ENCODE measurements at places on chromosomes 7 and 10.

GRCh38 chr10:77071956-77072355 is 565.7 kb downstream of the KCNMA1 start:
- no peak for DNase-seq

DNA sequence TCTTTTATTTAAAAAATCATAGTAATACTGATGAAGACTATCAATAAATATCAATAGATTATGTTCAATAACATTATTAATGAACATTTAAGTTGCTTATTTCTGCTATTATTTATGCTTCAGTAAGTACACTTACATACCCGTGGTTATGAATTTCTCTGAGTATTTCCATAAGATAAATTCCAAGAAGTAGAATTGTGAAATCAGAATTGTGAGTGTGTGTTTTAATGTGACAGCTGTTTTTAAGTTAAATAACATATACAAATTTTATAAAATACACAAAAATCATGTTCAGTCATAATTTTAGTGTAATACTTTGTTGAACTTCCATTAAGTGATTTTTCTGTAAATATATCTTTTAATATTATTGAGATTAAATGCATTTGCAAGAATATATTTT is 37.5 kb upstream of the SEMA3E start:
- no peak for DNase-seq

DNA sequence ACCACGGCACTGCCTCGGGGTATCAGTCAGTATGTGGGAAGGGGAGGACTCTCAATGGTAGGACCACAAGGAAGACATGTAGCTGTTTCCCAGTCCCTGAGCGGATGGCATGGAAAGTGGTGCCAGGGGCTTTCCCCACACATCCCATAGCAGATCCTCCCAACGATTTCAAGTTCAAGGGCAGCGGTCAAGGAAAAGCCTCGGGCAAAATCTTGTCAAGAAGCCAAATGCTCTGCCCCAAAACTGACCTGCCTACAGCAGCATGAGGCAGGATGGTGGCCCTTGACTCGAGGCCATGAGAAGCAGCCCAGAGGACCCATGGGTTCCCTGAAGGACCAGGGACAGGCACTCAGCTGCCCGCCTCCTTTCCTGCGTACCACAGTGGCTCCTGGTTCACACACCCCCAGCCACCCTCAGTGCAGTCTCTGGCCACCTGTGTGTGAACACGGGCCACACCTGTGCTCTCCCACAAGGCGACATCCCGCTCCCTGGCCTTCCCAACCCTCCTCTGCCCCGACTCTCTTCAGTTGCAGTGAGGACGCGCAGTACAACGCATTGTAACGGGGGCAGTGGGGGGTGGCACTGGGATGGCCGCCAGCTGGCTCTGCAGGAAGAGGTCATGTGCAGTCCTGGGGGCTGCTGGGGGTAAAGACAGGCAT is 43.6 kb downstream of the CTBP2 start:
- DNase-seq, result no peak

GRCh38 chr10:116798859-116799258 is 50.4 kb upstream of the ENO4 start:
- no peak for DNase-seq

- DNase-seq, result peak; percentile 39
Measured at GRCh38 chr7:12111422-12112405, 99.4 kb upstream of the TMEM106B start.

DNA sequence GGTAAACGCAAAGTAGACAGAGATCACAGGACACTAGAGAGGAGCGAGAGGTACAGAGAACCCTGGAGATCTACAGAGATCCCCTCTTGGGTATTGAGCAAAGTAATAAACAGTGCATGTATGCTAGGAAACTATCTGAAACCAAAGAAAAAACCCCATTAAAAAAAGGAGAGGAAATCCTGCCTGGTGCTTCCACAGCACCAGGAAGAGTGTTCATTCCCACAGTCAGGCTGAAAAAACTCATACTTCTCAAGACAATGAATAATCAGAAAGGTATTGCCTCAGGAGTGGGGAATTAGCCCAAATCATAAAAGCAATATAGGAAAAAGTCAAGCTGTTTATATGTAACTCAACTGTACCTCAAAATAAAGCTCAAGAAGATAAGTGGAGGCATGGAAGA is 59.1 kb downstream of the ANKRD26 start:
- DNase-seq, result no peak

- DNase-seq, result no peak
Measured at GRCh38 chr7:44471850-44472249, 18.6 kb downstream of the NUDCD3 start.

DNA sequence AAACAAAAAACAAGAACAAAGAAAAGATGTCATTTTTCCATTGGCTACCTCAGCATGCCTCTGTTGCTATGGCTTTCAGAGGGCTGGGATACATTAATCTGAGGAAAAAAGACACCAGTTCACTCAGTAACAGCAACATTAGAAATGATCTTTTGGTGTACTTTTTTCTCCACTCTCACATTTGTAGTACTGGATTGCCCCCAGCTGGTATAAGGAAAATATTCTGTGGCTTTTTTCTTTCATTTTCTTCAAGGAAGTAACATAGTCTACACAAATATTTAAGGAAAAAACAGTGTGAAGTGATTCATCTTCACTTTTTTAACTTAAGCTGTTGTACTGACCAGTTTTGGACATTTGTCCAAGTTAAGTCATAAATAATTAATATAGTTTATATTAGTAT is 482.3 kb downstream of the SORCS1 start:
- DNase-seq, result peak; percentile 1

DNA sequence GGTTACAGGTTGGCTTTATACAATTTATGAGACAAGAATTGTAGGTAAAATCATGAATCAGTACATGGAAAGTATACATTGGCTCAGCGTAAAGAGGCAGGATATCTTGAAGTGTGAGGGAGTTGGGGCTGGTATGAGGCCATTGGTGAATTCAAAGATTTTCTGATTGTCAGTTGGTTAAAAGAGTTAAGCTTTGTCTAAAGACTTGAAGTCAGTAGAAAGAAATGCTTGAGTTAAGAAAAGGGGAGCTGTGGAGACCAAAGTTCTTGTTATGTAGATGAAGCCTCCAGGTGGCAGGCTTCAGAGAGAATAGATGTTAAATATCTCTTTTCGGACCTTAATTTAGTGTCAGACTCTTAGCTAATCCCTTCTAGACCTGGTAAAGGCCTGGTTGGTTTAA is 341.0 kb downstream of the GALNT17 start:
- no peak for DNase-seq

DNA sequence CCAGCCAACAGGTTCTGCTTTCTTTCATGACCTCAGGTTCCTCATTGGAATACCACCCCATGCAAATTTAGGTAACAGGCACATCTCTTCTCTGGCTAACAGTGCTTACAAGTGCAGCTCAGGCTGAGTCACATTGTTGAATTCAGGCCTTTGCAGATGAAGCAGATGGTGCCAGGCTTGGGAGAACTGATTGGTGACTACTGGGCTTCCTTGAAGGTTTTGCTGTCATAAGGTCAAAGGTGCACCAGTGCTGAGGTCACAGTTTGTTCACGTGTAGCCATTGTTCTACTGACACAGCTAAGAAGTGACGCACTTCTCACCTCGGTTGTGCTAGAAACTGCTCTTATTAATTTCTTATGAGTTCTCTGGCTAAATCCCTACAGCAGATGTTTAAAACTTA is 128.6 kb upstream of the BMPER start:
- DNase-seq, result no peak

- DNase-seq, result no peak
Measured at GRCh38 chr7:80584778-80585177, 53.7 kb upstream of the CD36 start.

- no peak for DNase-seq
Measured at GRCh38 chr10:51384971-51385370, 310.7 kb downstream of the PRKG1 start.

DNA sequence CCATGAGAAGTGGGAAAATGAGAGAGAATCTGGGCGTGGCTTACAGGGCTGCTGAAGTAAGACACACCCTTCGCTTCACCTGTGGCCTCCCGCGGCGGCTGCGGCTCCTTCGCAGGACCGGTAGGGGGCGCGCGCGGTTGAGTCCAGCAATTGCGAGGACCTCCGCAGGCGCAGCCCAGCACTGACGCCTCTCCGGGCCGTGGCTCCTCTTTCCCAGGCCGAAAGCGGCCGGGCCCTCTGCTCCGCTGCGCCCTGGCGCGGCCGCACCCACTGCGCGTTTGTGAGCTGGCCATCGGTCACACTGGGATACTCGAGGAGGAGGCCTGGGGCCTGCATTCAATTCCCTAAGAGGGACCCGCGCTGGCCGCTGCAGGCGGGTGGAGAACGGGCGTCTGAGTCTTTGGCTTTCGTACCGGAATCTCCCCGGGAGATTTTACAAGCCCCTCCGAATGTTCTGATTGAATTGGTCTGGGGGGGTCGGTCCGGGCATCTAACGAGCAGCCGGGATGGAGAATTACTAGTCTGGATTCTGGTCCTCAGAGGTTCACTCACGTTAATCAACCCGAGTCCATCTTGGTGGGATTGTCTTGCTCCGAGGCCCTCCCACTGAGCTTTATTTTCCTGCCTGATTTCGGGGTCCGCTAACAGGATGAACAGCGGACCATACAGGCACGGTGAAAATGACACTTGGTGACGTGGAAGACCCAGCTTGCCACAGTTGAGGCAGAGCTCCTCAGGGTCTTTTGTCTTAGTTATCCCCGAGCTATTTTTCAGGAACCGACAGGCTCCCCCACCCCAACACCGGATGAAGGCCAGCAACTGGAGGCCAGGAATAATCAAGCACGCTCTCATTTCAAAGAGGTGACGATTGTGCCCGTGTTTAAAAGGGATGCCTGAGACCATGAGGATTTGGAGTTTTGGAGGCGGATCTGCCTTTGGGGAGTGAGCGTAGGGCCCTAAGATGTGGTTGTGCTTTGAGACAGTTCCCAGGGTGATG is at the start of gene LRRD1:
TSS of gene LRRD1 (minus strand) at position 215 of the 997 bp plus-strand sequence. CDS start 13,940 bp downstream, outside the sequence.
- DNase-seq, result peak; percentile 86

GRCh38 chr7:29818308-29818707 is 12.0 kb downstream of the WIPF3 start:
- DNase-seq, result no peak

DNA sequence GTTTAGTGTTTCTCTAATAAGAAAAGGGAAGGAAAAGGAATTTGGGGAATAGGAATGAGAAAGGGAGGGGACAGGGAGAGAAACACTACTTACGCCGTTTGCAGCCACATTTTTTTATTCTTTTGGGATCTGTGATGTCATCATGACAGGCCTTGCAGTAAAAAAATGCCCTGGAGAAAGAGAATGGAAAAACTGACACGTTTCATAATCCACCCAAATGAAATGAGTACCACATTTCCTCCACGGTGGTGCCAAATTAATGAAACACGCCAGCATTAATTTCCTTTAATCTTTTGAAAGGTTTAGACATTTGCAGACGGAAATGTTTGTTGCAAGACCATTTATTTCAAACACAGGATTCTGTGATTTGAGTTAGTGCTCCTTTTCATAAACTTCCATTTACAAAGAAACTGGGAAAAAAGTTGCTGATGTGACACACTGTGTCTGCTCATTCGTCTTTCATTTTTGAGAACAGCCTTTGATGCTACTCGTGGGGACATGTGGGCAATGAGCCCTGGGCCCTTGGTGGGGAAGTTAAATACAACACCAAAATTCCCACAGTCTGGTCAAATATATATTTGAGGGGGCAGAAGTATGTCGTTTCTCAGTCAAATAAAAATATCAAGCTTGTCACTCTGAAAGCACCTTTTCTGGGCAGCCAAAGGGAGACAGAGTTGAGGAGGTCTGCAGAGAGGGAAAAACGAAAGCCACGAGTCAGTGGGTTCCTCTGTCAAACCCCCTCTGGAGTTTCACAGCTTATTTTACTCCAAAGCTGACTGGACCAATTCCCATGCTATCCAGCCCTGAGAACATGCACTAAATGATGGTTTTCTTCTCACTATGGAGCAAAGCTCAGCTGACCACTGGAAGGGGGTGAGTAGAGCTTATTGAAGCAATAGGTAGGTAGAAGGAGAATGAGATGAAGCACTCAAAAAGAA is 625.5 kb downstream of the KCNMA1 start:
- DNase-seq, result no peak

- DNase-seq, result no peak
Measured at GRCh38 chr7:153430931-153431330, 621.3 kb upstream of the DPP6 start.

All from astrocyte of the spinal cord (primary cell).